ENCODE measurements at places on chromosomes 11 and 22. TPM values are rescaled to one million over a fixed set of nuclear protein-coding genes. Genes with fewer than 3 reads are reported as not detected.

MAP4K2 gene
- total RNA-seq = 57.3 TPM

NARS2 gene
- 22.9 TPM for total RNA-seq

SLC22A25 gene
- total RNA-seq = not detected

FEN1 gene
- total RNA-seq = 70.0 TPM

OR2AG2 gene
- 0.26 TPM for total RNA-seq

OR10S1 gene
- total RNA-seq = not detected

DDI1 gene
- not detected for total RNA-seq

VWCE gene
- 5.2 TPM for total RNA-seq

MUC2 gene
- not detected for total RNA-seq

P2RX6 gene
- total RNA-seq = 0.18 TPM

ZNF280B gene
- total RNA-seq = 2.5 TPM

KCNC1 gene
- not detected for total RNA-seq

BCO2 gene
- total RNA-seq = 0.75 TPM

GRAMD1B gene
- total RNA-seq = 38.6 TPM

ROBO4 gene
- total RNA-seq = not detected

FAM83F gene
- total RNA-seq = 0.91 TPM

MMP12 gene
- total RNA-seq = not detected

MS4A6A gene
- not detected for total RNA-seq

FAM227A gene
- total RNA-seq = 0.30 TPM

MCM5 gene
- total RNA-seq = 291 TPM

SLC36A4 gene
- total RNA-seq = 13.9 TPM

KRTAP5-7 gene
- total RNA-seq = not detected
